Neuronal stem cell (in vitro differentiated cells): ENCODE measurements at places on chromosomes 5 and 9.

DNA sequence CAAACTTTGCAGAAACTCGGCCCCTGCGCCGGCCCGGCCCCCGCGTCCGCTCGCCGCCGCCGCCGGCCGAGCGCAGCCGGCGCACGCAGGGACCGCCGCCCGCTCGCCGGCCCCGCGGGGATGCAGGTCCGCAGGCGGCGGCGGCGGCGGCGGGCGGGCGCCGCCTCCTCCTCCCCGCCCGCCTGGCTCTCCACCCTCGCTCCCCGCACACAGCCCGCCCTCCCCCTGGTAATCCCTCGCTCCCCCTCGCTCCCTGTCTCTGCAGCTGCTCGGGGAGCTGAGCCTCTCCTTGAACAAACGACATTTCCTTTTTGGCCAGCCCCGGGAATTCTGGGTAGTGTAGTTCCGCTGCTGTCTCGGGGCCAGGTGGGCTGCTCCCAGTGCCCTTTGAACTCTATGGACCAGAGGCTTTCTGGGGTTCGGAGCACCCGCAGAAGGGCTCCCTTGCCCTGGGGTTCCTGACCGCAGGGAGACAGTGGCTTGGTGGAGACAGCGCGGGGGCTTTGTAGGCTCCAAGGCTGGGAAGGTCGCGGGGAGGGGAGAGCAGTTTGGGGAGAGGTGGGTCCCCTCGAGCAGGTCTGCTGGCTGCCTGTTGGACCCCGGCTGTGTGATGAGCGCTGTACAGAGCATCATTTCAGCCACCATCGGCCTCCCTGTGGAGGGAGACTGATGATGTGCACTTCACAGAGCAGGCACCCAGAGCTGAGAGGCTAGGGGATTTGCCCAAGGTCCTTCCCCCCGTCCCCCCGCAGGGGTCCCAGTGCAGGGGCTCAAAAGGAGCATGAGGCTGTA, 1.8 kb upstream of the FAM78A start:
- DNase-seq, result peak; percentile 85

- DNase-seq, result no peak
Observed at GRCh38 chr9:8224381-8224801, 424.8 kb upstream of the DMAC1 start.

GRCh38 chr9:31304576-31304975, 1079.9 kb upstream of the ACO1 start:
- no peak for DNase-seq

DNA sequence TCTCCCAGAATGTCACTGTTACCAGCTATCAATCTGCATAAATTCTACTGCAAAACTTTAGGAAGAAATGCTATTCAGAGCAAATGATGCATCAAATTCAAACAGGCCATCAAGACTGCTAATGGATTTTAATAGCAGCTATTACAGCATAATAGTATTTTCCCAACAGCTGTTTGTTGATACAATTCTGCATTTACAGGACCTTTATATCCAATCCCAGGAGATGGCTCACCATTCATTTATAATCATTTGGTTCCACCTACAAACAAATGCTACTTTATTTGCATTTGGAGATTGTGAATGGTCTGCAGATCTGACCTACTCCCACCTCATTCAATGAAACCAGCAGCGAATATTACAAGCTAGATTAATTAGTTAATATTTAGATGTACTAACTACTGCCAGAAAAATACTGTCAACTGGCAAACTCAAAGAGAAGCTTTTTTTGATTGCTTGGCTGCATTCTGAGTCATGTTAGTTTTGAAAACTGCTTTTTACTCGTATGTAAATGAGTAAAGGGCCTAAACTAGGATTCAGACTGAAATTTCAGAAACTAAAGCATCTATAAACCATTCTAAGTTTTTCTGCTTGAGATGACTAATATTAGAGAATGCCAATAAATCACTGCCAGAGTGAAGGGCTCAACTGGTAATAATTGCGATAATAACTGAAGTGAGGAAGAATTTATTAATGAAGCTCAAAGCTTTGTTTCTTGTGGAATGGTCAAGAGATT, 7.1 kb upstream of the PCA3 start:
- DNase-seq, result no peak

- no peak for DNase-seq
Observed at GRCh38 chr9:88270413-88270812, 117.8 kb upstream of the SPIN1 start.

- no peak for DNase-seq
Observed at GRCh38 chr5:35218981-35219380, 11.3 kb downstream of the PRLR start.

DNA sequence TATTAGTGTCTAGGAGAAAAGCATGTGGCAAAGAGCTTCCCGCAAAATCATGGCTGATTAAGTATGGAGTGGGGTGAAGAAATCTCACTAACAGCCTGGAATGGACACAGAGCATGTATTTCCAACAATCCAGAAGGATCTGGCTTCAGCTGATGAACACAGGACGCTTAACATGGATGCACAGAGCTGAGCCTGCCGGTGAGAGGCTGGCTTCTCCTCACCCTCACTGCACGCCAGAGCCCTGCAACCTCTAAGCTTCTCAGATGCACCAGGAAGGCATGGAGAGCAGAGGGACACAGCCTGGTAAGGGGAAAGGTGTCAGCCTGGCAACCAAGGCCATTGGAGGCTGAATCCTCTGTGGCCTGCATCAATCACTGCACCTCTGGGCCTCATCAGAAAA, 298.5 kb downstream of the TRIM32 start:
- no peak for DNase-seq

DNA sequence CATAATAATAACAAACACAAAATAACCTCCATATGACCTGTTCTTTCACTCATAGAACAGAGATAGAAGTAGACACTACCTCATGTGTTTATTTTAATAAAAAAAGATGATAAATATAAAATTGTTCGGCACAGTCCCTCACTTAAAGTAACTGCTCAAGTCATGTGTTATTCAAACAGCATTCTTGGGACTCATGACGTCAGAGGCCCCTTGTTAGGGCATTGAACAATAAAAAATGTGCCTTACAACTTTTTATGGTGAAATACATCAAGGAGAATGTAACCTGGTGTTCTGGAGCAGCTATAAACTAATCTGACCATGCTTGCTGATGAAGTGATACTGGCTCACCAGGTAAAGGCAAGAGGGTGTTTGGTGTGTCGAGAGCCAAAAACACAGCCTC, 12.2 kb upstream of the NDFIP1 start:
- no peak for DNase-seq

GRCh38 chr9:87181670-87182069, 234.4 kb upstream of the GAS1 start:
- no peak for DNase-seq

DNA sequence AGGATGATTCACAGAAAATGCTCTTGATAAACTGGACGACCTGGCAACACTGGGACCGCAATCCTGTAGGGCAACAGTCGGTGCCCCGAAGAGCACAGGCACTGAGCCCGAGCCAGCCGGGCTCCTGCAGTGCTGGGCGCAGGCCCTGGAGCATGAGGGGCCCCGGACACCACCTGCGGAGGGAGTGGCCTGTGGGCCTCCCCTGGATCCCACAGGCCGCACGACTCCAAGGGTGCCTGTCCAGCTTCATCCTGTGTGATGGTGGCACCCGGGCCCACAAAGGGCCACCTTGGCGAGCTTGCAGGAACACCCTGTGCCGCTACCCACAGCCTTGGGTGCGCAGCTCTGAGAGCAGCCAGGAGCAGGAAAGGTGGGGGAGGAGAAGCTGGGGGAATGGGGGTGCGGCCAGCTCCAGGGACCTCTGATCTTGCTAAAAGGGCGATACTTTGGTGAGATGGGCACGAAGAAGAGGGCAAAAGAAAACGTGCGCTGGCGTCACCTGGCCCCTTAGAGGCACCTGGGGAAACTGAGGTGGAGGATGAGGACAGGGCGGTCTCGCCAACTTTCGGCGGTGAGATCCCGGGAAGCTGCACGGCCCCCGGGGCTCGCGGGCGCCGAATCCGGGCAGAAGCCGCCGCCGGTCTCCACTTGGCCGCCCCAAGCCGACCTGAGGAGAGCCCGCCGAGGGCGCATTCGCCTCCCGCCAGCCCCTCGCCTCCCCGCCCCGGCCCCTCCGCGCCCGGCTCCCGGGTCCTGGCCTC, 722 bp downstream of the TBC1D9B start:
- DNase-seq, result no peak

DNA sequence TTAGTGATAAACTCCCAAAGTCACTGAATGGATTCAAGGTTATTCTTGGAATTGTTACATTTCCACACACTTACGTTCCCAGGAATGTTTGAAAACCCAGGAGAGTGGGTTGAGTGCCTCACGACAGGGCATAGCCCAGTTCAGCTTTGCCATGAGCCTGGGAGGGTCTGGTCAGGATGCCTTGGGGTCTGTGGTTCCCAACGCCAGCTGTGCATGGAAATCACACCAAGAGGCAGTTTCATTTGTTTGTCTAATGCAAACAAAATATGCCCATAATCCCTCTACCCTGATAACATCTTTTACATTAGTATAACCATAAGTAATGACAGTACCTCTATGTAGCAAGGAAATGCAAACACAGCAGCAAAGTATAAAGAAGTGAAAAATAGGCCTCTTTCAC, 25.3 kb upstream of the MSX2 start:
- no peak for DNase-seq

DNA sequence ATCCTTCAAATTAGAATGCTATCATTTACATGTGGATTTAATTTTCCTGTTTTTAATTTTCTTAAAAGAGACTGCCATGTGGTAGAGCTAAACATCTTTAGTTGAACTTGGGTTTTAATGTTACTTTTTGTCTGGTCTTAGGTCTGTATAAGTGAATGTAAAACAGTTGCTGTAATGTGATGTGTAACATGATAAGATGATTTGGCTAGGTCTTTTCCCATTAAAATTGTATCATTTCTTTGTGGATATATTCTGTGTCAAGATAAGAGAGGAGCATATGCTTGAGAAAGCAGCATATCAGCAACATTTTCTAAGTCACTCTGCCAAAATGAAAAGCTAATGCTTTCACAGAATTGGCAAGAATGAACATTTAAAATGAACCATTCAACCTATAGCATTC, 18.5 kb downstream of the TMEM167A start:
- no peak for DNase-seq

GRCh38 chr9:106420511-106420944, 442.4 kb upstream of the ZNF462 start:
- no peak for DNase-seq

- no peak for DNase-seq
Observed at GRCh38 chr9:78171651-78172050, 64.2 kb upstream of the CEP78 start.

DNA sequence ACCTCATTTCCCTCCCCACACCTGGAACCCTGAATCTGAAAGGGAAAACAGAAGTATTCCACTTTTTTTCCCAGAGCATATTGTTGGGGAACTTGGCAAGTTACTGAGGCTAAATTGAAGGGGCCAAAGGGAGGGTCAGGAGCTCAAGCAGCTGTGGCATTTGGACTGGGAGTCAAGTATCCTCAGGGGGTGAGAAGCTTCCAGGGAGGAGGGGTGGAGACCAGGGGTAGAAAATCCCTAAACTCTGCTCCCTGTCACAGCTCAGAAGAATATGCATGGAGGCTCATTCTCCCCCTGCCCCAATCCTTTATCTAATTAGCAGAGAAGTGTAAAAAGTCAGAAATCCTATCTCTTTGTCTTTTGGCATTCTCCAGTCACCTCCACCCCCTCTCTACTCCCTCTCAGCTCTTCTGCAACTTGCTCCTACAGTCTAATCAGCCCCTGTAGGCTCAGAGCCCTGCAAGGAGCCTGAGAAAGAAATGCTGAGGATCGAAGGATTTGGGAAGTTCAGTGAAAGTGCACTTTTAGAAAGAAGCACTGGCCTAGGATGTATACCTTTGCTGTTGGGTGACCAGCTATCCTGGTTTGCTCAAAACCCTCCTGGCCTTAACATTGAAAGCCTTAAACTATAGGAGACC, 5.7 kb upstream of the WNT8A start:
- DNase-seq, result no peak

DNA sequence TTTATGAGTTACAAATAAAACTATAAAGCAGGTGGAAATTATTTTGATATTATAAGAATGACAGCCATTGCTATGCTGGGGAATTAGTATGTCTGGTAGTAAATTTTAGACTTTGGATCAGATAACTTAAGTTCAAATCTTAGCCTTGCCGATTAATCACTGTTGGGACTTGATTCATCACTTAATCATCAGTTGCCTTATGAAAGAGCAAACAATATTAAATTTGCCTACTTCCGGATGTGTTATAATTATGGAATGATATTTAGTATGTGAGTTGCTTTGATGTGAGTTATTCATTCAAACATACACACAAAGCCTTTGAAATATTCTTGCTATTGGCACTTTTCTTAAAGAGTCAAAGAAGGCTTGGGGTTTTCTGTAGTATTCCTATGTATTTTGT, 717.7 kb downstream of the BRINP1 start:
- DNase-seq, result no peak

DNA sequence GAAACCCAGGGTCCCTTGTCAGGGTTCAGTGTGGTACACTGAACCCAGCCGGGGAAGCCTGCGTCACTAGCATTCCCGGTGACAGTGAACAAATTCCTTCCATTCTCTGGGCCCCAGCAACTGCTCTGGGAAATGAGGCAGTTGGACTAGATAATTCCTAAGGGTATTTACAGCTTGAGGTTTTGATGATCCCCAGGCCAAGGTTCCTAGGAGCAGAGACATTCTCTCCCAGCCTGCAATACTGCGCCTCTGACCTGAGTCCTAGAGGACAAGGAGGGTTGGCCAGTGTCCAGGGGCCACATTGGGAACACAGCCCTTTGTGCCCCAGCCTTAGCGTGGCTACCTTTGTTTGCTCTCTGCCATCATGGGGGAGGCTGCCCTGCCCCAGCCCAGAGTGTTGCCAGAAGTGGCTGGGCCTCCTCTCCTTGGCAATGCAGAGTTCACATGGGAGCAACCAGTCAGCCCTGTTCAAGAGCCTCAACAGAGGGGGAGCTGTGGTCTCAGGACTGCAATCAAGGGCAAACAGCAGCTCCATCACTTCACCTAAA, 178.2 kb downstream of the SEC61B start:
- no peak for DNase-seq

DNA sequence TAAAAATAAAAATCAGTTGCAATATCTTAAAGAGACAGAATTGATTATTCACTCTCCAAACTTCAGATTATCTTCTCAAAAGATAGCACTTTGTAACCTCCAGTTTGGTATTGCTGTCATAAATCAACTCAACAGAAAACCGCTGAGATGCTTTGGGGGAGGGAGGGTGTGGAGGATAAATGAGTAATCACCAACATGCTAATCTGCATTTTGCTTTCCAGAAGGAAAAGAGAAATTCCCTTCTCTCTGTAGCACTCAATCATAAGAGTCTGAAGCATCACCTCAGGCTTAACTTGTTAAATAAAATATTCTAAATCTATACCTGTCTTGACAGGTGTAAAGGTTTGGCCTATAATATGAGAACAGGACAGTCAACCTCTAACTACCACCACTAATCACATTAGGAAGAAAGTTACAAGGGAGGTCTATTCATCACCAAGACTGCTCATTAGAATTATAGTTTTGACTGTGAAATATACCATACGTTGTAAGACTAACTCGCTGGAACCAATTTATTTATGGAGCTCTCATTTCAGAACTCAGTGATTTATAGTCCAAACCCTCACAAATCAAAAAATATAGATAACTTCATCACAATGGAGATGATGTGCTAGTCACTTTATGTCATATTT, 89.0 kb downstream of the PIK3R1 start:
- DNase-seq, result no peak

- no peak for DNase-seq
Observed at GRCh38 chr5:171453056-171453725, 33.7 kb downstream of the FGF18 start.
